ENCODE measurements at places on chromosomes 5 and 9.

GRCh38 chr5:114010362-114010761 lies 351.5 kb upstream of the KCNN2 start:
- DNase-seq, result no peak

- no peak for DNase-seq
Measured at GRCh38 chr5:10584714-10585517, 21.0 kb downstream of the ANKRD33B start.

DNA sequence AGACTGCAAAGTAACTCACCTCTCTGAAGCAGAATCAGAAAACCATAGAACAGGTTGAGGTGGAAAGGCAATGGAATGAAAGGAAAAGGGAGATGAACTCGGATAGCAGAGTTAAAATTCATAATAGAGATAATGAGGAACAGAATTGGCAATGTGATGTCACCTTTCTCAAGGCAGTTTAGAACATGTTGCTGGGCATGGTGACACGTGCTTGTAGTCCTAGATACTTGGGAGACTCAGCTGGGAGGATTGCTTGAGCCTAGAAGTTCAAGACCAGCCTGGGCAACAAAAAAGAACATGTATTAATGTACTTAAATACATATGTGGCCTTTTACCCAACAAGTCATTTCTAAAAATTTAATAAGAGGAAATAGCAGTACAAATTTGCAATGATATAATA lies 81.6 kb upstream of the MIER3 start:
- no peak for DNase-seq

- no peak for DNase-seq
Measured at GRCh38 chr5:172481011-172481800, 26.9 kb upstream of the SH3PXD2B start.

DNA sequence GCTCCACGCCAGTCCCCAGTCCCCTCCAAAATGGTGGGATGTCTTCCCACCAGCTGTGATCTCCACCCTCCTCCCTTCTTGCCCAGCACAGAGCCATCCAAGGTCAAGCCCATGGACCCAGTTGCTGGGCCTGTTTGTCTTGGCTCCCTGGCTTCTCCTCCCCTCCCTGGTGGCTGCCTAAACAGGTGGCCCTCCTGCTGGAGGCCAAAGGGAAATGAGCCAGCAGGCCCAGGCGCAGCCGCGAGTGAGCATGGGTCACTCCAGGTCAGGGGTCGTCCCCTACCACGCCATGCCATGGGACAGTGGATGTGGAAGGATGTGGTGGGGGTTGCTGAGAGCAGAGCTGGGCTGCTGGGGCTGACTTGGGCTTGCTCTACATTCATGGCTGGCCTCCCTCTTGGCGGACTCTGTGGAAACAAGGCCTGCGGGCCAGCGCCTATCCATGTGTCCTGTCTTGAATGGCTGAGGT lies 33.6 kb downstream of the COL15A1 start:
- DNase-seq, result no peak

GRCh38 chr9:80556631-80557030 lies 984.9 kb downstream of the TLE4 start:
- no peak for DNase-seq

- DNase-seq, result no peak
Measured at GRCh38 chr5:1351156-1351555, 6.3 kb upstream of the CLPTM1L start.

All from stimulated activated CD4-positive, alpha-beta T cell treated with anti-CD3 and anti-CD28 coated beads, TNF-alpha, amount 100 ng/mL, for 24 hours (primary cell).